ENCODE measurements at places on chromosomes 6 and 20.

DNA sequence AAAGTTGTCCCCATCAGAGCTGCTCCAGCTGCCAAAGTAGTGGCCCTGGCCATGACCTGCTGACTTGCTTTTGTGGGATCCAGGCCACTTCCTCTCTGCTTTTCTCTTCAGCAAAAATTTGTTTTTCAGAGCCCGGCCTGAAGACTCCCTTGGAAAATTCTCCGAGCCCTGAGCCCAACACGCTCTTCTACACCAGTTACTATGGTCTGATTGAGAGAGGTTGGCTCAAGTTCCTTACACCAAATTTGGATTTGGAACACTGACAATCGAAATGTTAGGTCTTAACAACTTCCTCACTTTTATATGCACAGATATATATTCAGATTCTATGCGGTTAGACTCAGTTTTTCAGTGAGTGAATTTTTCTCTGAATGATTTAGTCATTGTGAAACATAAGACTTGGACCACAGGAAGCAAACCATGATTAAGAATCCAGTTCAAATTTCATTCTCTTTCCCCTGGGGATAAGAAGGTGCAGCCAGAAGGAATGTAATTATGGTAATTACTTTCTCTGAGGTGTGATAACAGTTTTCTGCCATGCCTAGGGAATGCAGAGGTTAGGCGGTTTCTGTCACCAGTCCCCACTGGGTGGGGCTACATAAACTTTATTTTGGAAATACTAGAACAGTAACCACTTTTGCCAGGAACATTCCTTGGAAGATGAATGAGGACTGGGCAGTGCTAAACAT, 365.2 kb downstream of the SYNE1 start:
- peak; percentile 92 for DNase-seq

GRCh38 chr6:141914646-141915045, 218.1 kb upstream of the GJE1 start:
- DNase-seq: no peak

- DNase-seq: no peak
These were observed 36.3 kb upstream of the VEGFA start for GRCh38 chr6:43733471-43734293.

DNA sequence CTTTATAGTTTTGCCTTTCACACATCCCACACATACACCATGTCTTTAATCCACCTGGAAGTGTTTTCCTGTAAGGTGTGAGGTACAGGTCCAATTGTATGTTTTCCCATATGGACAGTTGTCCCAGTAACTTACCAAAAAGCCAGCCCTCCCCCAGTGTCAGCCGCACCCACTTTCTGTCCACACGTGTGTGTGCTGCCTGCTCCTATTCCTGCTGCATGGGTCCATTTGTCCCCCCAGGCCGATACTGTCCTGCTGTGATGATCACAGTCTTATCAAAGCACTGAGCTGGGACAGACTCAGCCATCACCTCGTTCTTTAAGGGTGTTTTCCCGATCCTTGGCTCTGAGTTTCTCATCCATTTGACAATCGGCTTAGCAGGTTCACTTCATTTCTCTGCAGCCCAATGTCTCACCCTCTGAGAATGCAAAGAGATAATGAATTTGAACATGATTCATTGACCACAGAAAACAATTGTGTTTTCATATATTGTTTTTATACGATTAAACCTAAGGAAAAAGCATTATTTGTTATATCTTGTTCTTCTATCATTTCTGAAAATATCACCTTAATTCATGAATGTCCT, 9.6 kb downstream of the VSX1 start:
- DNase-seq: no peak

GRCh38 chr20:10540636-10541493, 105.8 kb downstream of the SLX4IP start:
- peak; percentile 92 for DNase-seq

DNA sequence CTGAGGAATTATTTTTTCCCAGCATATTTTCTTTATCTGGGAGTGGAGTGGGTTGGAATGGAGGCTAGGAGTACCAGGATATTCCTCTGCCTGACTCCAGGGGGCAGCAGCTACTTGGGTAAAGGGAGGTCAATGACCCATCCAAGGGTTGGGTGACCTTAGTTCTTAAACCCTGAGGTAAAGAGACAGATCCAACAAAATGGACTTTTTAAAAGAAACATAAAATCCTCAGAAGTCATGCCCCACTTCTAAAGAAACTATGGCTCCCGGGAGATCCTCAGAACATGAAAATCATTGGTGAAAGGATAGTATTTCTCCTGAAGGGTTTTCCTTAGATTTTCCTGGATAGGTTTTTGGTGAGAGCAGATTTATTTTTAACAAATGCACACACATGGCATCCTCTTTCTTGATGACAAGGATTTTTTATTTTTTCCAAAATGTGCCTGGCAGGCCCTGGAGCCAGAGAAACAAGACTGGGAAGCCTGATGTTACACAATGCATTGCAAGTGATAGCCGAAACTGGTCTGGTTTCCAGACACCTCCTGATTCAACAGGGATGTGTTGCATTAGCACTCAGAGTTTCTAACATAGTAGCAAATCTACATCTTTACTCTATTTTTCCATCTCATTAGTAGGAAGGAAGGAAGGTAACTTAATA, 240.9 kb upstream of the BTBD3 start:
- peak; percentile 52 for DNase-seq

GRCh38 chr6:18308070-18308735, 43.9 kb upstream of the DEK start:
- peak; percentile 86 for DNase-seq

Measured in fibroblast of lung (primary cell).